ENCODE measurements at places on chromosomes 2 and 18.

DNA sequence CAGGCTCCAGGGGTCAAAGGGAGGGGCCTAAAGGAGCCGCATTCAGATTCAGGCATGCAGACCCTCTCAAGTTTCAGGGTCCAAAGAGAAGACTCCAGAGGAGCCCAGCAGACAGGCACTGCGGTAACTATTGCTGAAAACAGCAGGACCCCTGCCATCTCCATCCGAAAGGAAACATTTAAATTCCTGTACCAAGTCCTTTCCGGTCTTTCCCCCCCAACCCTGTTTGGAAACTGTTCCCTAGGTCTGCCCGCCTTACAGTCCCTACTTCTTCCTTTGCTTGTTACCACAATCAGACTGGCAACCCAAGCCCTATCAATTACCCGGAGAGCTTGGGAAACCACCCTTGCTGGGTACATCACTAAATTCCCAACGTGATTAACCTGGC lies 82.0 kb downstream of the DNMT3A start:
- no peak for DNase-seq

DNA sequence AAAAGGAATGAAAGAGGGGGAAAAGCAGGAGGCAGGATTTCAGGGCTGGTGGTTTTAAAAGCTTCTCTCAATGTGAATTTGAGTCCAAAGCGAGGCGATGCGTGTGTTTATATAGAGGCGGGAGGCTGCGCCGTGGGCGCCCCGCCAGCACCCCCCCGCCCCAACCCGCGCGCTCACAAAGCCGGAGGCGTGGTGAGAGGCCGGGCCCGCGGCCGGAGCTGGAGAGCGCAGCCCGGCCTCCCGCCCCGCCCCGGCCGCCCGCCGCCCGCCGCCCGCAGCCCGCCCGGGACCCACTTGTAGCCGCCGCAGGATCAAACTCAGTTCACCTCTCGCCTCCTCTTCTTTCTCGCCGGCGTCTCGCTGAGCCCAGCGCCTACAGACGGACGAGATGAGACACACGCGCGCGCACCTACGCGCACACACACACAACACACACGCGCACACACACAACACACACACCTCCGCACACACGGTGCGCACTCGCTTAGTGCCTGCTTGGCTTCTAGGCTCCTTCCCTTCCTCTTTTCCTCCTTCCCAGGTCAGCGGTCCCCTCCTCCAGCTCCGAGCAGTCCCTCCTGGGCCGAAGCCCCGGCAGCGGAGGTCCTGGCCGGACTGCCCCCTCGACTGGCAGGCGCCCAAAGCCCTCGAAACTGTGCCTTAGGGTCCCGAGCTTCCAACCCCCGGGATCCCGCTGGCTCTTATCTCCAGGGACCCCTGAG lies 1.3 kb upstream of the CYP26B1 start:
- peak; percentile 58 for DNase-seq

DNA sequence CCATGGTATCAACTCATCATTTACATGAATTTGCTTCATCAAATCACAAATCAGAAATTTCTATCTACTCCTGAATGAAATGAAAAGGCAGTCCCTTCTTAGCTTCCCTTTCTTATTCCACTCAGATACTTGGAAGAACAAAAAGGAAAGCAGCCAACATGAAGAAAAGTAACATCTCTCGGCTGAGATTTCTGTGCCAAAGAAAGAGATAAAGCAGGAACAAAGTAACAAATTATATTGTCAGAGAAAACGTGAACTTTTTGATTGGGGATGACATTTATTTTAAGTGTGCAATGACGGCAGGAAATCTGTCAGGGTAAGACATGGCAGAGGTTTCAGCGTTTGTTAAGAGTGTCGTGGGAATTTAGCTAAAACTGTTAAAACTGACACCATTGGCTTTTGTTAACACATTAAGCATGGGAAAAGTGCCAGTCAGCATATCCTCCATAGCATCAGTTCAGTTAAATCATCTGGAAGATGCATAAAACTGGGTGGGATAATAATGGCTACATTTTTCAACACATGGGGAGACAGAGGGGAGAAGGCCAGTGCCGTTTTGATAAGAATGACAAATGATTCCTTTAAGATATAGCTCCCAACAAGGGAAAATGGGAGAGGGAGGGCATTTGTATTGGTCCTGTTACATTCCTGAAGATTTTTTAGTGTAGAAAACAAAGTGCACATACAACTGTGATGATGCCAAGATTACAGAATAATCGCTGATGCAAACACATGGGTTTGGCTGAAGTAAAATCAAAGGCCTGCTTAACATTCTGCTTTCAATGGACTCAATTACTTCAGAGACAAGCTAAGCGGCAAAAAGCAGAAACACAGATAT lies 211.6 kb downstream of the ZNF521 start:
- no peak for DNase-seq

DNA sequence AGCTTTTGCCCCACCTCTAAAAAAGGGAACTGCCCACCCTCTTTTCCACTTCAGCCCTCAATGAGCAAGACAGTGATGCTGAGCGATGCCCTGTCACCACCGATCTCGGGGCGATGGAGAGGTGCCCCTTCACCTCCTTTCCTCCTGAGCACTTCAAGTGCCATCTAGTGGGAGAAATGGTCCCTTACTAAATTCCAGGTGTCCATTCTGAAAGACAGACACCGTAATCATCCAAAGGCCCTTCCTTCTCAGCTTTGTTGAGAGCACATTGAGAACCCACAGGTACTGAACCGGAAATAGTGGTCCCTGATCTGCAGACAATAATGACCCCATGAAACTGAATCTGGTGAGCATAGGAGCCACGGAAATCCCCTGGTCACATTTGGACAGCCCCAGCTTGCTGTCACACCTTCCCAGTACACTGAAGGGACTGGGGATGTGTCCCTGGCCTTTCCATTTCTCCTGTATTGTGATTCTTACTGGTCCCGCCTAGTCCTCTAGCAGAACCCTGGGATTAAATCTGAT lies 38.5 kb downstream of the KCTD18 start:
- DNase-seq: no peak

- DNase-seq: no peak
Observed at GRCh38 chr18:49861659-49862058, 48.3 kb upstream of the ACAA2 start.

- DNase-seq: no peak
Observed at GRCh38 chr18:48646976-48647375, 108.1 kb downstream of the CTIF start.

- DNase-seq: no peak
Observed at GRCh38 chr2:233817361-233817911, 36.9 kb downstream of the HJURP start.

- no peak for DNase-seq
Observed at GRCh38 chr2:134207589-134208209, 46.2 kb upstream of the MGAT5 start.

DNA sequence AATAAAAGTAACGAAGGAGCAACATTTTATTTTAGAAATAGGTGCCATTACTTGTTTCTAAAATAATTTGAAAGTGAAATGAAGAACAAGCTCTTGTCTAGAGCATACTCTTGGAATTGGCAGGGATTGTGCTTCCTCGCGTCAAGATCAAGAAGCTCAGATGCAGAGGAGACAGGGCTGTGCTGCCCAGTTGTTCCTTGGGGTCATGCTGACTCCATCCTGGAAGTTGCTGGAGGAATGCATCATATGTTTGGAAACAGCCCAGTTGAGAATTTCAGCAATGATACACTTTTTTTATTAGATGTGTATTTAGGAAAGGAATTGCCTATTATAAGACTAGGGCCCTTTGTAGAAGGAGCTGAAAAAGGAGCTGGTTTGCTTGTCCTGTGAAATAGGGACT lies 17.2 kb downstream of the LTBP1 start:
- no peak for DNase-seq

GRCh38 chr18:73577365-73577764 lies 570.3 kb downstream of the FBXO15 start:
- DNase-seq: no peak

- DNase-seq: no peak
Observed at GRCh38 chr2:182302174-182302573, 124.7 kb downstream of the PDE1A start.

- no peak for DNase-seq
Observed at GRCh38 chr2:204947405-204947804, 402.1 kb downstream of the PARD3B start.

- no peak for DNase-seq
Observed at GRCh38 chr2:120236791-120237190, 13.6 kb upstream of the TMEM185B start.

GRCh38 chr2:113892004-113892710 lies 2.3 kb downstream of the ACTR3 start:
- DNase-seq: no peak

GRCh38 chr2:168300460-168300859 lies 53.1 kb upstream of the STK39 start:
- no peak for DNase-seq

- no peak for DNase-seq
Observed at GRCh38 chr18:70645971-70646370, 357.1 kb downstream of the SOCS6 start.

- DNase-seq: peak; percentile 95
Observed at GRCh38 chr2:127398239-127398590, 10.4 kb upstream of the MAP3K2 start.

DNA sequence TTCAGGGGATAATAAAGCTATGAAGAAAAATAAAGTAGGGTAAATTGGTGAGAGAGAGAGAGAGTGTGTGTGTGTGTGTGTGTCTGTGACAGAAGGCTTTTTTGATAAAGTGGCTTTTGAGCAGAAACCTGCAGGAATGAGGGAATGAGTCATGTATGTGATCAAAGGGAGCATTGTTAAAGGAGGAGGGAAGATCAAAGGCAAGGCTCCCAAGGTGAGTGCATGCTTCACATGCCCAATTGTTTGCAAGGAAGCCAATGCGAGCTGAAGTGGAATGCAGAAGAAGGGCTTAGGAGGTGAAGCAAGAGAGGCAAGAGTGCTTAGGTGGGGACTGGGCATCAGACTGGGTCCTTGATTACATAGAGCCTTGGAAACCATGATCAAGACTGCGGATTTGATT lies 96.8 kb downstream of the DNAH6 start:
- no peak for DNase-seq

DNA sequence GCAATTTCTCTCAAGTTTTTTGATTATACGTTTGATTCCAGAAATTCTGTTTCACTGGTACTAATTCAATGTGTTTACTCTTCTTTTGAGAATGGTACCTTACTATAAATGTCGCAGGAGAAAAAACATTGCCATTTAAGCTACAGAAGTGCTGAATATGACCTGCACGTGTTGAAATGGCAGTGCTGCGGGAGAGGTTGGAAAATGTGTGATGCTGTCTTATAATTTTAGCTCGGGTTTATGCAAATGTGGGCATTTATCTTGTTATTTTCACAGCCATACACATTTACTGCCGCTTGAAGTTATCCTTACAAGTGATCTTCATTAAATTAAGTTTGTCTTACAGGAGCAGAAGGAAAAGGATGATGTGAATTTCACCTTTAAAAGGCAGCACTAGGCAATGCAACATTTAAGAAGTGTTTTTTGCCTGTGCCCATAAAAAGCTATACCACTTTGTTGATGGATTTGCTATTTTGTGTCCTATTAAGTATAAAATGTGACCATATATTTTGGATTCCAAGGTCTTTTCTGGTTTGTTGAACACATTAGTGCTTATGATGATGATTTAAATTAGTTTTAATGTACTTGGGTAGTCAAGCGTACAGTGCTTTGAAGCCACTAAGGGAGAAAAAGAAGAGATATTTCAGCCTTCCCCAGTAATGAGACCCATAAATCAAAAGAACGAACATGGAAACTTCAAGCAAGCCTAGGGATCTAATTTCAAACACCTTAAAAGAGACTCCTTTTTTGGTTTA lies 112.1 kb downstream of the LTBP1 start:
- no peak for DNase-seq

DNA sequence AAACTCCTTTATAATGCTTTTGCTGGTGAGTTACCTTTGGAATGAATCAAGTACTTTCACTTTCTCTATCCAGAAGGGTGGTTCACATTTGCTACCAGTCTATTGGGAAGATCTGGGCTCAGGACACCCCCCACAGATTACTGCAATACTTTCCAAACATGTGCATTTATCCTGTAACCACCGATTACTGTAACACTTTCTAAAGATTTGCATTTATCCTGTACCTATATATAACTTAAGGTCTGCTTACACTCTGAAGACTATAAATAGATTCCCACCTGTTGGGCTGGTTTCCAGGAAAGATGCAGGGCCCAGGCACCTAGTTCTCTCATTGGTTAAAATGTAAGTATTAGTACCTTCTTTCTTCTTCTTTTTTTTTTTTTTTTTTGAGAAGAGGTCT lies 113.0 kb upstream of the NEDD4L start:
- no peak for DNase-seq

GRCh38 chr18:80143881-80144280 lies 34.8 kb downstream of the ADNP2 start:
- no peak for DNase-seq

GRCh38 chr2:33153008-33153407 lies 206.3 kb downstream of the LTBP1 start:
- DNase-seq: no peak

- DNase-seq: no peak
Observed at GRCh38 chr18:2139691-2140090, 431.6 kb downstream of the METTL4 start.

GRCh38 chr2:179233626-179234430 lies 30.8 kb downstream of the SESTD1 start:
- no peak for DNase-seq

- DNase-seq: no peak
Observed at GRCh38 chr2:181308766-181309515, 148.2 kb upstream of the ITGA4 start.

GRCh38 chr18:35880788-35881455 lies 91.6 kb upstream of the RMP24 start:
- no peak for DNase-seq

- DNase-seq: no peak
Observed at GRCh38 chr18:29383311-29384273, 1206.7 kb upstream of the CDH2 start.

- DNase-seq: peak; percentile 94
Observed at GRCh38 chr2:26274058-26274613, 29.4 kb downstream of the HADHB start.

- DNase-seq: no peak
Observed at GRCh38 chr18:33584548-33585430, 6.8 kb downstream of the ASXL3 start.

- no peak for DNase-seq
Observed at GRCh38 chr2:240426845-240427721, 8.4 kb upstream of the GPC1 start.

DNA sequence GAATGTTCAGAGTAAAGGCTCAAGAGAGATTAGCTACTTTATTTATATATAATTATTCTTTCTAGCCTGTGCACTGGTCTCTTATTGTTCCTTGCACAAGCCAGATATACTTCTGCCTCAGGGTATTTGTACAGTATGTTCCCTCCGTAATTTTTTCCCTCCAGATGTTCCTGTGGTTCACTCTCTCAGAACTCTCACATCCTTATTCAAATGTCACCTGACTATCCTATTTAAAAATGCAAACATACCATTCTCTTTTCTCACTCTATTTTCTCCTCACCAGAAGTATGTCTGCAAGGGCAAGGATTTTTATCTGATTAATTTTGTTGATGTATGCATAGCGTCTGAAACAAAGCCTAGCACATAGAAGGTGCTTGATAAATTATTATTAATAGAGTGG lies 64.0 kb upstream of the CERS6 start:
- DNase-seq: no peak

DNA sequence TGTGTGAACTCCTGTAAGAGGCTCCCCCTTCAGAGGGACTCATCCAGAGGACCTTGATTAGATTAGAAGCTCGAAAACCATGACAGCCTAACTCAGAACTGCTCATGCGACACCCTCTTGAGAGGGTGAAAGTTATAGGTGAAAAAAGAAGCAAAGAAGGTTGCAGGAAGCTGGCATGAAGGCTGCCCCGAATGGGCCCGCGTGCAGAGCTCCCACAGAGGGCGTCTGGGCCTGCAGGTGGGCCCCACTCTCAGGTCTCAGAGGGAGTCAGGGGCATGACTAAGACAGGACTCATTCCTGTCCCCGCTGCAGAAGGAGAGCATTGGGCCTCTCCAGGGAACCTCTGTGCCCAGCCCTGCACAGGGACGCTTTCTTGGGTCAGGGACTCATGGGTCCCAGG lies 235.4 kb downstream of the EIPR1 start:
- DNase-seq: no peak
